Vein endothelial cell (primary cell): ENCODE measurements at places on chromosomes 12 and 14. TPM values are rescaled to one million over a fixed set of nuclear protein-coding genes. Genes with fewer than 3 reads are reported as not detected.

The GPD1 gene
- total RNA-seq = under 0.01 TPM in 1 of 2 replicates, not detected in the other

The KRT1 gene
- not detected in 2 replicates for total RNA-seq

The DPPA3 gene
- total RNA-seq = not detected in 2 replicates

The CCDC197 gene
- total RNA-seq = not detected in 2 replicates

The KRT86 gene
- not detected in 2 replicates for total RNA-seq

The KRT78 gene
- not detected in 2 replicates for total RNA-seq

The GYS2 gene
- not detected in 2 replicates for total RNA-seq

The SLC38A4 gene
- 0.19 and 0.33 TPM in 2 replicates for total RNA-seq

The INSM2 gene
- not detected in 2 replicates for total RNA-seq

The VEZT gene
- total RNA-seq = 126 and 135 TPM in 2 replicates

The KANSL2 gene
- total RNA-seq = 49.2 and 62.1 TPM in 2 replicates

The PZP gene
- 0.98 and 1.1 TPM in 2 replicates for total RNA-seq

The TSPAN11 gene
- 7.2 and 16.5 TPM in 2 replicates for total RNA-seq

The WNT1 gene
- total RNA-seq = not detected in 2 replicates

The BTG1 gene
- 24.5 and 28.0 TPM in 2 replicates for total RNA-seq

The NID2 gene
- total RNA-seq = 31.7 and 156 TPM in 2 replicates

The PIP4K2C gene
- total RNA-seq = 9.1 and 9.6 TPM in 2 replicates

The DIO2 gene
- total RNA-seq = not detected in 2 replicates

The PRH2 gene
- 0.65 TPM in 1 of 2 replicates, not detected in the other for total RNA-seq

The ESRRB gene
- not detected in 2 replicates for total RNA-seq

The ZDHHC22 gene
- under 0.01 TPM in 1 of 2 replicates, not detected in the other for total RNA-seq

The LRTM2 gene
- 0.10 TPM in 1 of 2 replicates, not detected in the other for total RNA-seq

The ADIPOR2 gene
- total RNA-seq = 30.1 and 42.8 TPM in 2 replicates

The IPO4 gene
- 51.3 and 58.8 TPM in 2 replicates for total RNA-seq

The KLHL33 gene
- not detected in 2 replicates for total RNA-seq

The TEX22 gene
- 0.10 TPM in 1 of 2 replicates, not detected in the other for total RNA-seq

The SLC4A8 gene
- total RNA-seq = 1.6 and 2.5 TPM in 2 replicates

The PRB3 gene
- total RNA-seq = not detected in 2 replicates

The CYP27B1 gene
- total RNA-seq = under 0.01 and 0.67 TPM in 2 replicates

The STON2 gene
- 3.3 and 3.6 TPM in 2 replicates for total RNA-seq

The CLEC4D gene
- not detected in 2 replicates for total RNA-seq

The AJUBA gene
- total RNA-seq = 54.9 and 71.9 TPM in 2 replicates

The MGP gene
- total RNA-seq = 81.4 and 247 TPM in 2 replicates

The ESPL1 gene
- 6.2 and 10.9 TPM in 2 replicates for total RNA-seq

The ACACB gene
- 2.6 and 3.6 TPM in 2 replicates for total RNA-seq

The DHH gene
- 1.9 and 2.3 TPM in 2 replicates for total RNA-seq

The PTPRO gene
- total RNA-seq = not detected in 2 replicates

The RPS6KL1 gene
- total RNA-seq = 10.5 and 14.7 TPM in 2 replicates
